ENCODE measurements at places on chromosomes 6 and 20. TPM values are rescaled to one million over a fixed set of nuclear protein-coding genes. Genes with fewer than 3 reads are reported as not detected.

Gene PRR18
- total RNA-seq, result 0.94 TPM

DNA sequence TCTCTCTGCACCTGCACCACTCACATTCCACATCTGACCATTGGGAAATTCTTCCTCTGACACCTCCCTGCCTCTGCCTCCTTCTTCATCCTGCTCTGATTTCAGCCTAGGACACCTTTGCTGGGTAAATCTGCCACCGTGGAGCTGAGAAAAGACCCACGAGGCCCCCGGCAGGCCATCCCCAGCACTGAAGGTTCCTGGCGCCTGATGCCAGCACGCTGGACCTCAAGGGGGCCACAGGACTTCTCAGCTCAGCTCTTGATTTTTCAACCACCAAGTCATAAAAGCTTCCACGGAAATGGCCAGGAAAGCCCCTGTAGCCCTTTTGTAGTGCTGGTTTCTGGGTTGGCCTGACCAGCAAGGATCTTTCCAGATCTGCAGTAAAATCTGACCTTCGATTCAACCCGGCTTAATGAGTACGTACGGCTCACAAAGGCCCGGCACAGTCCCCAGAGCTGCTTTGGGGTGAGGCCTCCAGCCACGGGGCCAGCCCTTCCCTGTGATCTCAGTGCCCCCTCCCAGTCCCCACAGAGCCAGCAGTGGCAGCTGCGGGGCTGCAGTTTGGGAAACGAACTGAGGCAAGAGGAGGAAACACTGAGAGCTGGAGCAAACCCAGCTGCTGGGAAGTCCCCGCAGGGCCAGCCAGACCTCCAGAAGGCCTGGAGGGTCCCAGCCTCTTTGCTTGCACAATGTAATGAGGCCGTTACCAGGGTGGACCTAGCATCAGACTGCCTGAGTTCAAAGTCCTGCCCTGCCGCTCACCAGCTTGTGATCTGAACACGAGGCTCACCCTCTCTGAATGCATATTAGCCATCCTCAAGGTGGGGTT lies 157.5 kb downstream of the BMP7 start:
- no peak overlapping the region for H3K4me3 ChIP-seq
- peaks cover 4% of the 10 kb centered on the region for H3K27me3 ChIP-seq
- DNase-seq, result no peak
- no peaks in the 10 kb centered on the region for H3K36me3 ChIP-seq

- H3K4me1 ChIP-seq, result peaks cover 19% of the 10 kb centered on the region
- H3K4me3 ChIP-seq, result no peak overlapping the region
- no peak for DNase-seq
These were observed 45.8 kb downstream of the TBC1D7 start for GRCh38 chr6:13282393-13283069.

Gene TCP11
- not detected for total RNA-seq

Gene RNF146
- total RNA-seq, result 46.8 TPM

DNA sequence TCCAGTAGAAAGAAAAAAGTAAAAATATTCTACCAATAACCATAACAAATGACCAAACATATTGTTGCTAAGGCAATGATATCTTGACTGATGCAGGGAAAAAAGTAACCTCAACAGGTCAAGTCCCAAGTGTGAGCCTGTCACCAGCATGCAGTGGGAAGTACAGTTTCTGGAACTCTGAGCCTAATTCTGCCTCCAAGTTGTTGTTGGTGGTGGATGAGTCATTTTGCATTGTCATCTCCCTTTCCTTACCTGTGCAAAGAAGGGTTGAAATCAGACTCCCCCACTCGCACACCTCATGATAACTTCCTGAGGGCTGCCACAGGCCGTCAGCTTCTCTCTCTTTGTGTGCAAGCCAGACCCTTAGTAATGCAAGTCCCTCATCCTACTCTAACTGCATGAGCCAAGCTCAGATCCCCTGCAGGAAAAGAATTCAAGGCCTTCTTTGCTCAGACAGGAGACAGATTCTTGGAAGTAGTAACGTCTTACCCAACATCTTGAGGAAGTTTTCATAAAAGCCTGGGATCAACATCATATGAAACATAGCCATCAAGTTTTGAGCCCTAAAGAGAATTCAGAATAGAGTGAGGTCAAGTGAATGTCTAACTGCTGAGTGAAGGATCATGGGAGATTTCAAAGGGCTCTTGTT lies 207.6 kb upstream of the FOXA2 start:
- no peak for DNase-seq
- no peak overlapping the region for H3K4me3 ChIP-seq
- H3K36me3 ChIP-seq, result no peaks in the 10 kb centered on the region
- H3K27ac ChIP-seq, result no peak overlapping the region

Gene COL20A1
- not detected for total RNA-seq

Gene ZBTB46
- total RNA-seq, result 9.2 TPM

Gene CCDC167
- total RNA-seq, result 18.2 TPM

Gene THEMIS
- total RNA-seq, result 2.6 TPM

Gene CCR6
- not detected for total RNA-seq

Gene SLPI
- 496 TPM for total RNA-seq

Gene CGA
- not detected for total RNA-seq
